ENCODE measurements at places on chromosomes 4 and X.

DNA sequence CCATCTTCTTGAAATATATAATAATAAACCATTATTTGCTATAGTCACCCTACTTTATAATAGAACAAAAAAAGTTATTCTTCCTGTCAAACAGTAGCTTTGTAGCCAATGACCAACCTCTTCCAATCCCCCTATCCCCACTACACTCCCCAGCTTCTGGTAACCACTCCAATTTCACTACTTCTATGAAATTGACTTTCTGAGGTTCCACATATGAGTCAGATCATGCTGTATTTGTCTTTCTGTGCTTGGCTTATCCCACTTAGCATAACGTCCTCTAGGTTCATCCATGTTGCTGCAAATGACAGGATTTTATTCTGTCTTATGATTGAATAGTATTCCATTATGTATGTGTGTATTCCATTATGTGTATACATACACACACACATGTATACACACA, 809.7 kb upstream of the NDST4 start:
- no peak for DNase-seq

GRCh38 chr4:27819246-27819645, 958.6 kb downstream of the STIM2 start:
- DNase-seq: no peak

GRCh38 chrX:107599450-107599861, 28.9 kb upstream of the PRPS1 start:
- no peak for DNase-seq

- DNase-seq: no peak
These were observed 7.1 kb downstream of the RASL11B start for GRCh38 chr4:52869196-52869595.

- DNase-seq: no peak
These were observed 706 bp upstream of the CSTF2 start for GRCh38 chrX:100819534-100819836.

DNA sequence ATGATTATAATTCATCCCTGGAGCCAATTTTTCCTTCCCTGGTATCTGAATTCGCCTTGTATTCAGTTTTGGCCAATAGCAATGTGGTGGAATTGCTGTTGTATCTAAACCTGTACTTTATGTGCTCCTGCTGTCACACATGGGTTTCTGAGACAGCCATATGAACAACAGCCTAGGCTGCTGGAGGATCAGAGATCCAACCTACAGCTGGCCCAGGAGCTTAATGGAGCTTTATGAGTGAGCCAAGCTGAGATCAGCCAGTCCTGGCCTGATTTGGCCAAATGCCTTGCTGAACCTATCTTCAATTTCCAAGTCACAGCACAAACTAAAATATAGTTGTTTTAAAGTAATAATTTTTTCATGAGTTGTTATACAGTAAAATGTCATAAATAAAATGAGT, 1071.5 kb downstream of the PCDH7 start:
- no peak for DNase-seq

DNA sequence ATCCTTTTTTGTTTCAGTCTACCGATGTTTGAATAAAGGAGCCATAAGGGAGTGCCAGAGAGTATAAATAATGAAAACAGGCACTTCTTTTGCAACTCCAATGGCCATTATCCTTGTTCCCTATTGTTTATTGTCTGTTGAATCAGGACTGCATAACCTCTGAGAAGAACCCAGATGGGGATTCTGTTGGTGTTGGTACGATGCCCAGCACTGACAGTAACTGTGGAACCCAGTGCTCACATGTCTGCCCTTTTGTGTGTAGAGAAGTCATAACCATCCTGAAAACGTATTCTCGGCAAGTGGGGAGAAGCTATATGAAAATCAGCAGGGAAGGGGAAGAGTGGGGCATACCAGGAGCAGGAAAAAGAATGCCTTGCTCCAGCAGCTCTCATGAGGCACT, 195.1 kb upstream of the EDNRA start:
- no peak for DNase-seq

- no peak for DNase-seq
These were observed 203.8 kb upstream of the NRK start for GRCh38 chrX:105618393-105619101.

All from activated CD4-positive, alpha-beta T cell treated with anti-CD3 and anti-CD28 coated beads, Interleukin-10, Interleukin-2, amounts not matched to agents 100 ng/mL and 50 ng/mL, durations not matched to agents 16 hours and 8 hours (primary cell).